ENCODE measurements at places on chromosomes 2 and 18.

GRCh38 chr18:79634186-79634585 is 45.4 kb upstream of the CTDP1 start:
- DNase-seq: no peak

- no peak for DNase-seq
These were observed 86.4 kb downstream of the SKA1 start for GRCh38 chr18:50461251-50461650.

DNA sequence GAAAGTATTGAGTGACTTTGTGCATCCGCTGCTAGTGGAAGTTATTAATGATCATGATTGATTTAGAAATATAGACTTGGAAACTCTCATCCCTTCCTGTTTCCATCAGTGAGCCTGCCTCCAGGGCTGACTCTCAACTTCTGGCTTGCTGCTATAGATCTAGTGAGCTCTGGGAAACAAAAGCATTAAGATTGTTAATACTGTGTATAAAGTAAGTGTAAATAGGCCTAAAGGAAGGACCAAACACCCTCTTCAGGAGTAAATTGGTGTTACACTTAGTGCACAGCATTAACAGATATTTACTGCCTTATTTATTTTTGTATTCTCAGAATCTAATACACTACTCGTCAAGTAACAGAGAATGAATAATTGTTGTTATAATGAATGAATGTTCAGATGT is 285.6 kb downstream of the THSD7B start:
- DNase-seq: no peak

DNA sequence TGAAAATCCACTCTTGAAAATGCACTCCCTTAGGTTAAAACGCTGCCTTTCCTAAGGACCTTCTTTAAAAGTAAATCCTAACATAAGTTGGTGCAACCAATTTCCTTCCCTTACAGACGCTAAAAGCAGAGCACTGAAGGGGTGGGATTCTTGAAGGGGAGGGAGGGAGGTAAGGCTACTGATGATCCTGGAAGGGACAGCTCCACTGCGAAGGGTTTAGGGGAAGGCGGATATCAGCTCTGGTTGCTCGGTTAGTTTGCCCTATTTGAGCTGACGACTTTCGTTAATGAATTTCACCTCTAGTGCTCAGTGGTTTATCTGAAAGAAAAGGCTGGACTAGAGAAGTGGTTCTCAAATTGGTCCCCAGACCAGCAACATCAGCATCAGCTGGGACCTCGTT is 49.7 kb upstream of the SIGLEC15 start:
- DNase-seq: no peak

GRCh38 chr2:38446906-38447561 is 70.0 kb upstream of the ATL2 start:
- no peak for DNase-seq

DNA sequence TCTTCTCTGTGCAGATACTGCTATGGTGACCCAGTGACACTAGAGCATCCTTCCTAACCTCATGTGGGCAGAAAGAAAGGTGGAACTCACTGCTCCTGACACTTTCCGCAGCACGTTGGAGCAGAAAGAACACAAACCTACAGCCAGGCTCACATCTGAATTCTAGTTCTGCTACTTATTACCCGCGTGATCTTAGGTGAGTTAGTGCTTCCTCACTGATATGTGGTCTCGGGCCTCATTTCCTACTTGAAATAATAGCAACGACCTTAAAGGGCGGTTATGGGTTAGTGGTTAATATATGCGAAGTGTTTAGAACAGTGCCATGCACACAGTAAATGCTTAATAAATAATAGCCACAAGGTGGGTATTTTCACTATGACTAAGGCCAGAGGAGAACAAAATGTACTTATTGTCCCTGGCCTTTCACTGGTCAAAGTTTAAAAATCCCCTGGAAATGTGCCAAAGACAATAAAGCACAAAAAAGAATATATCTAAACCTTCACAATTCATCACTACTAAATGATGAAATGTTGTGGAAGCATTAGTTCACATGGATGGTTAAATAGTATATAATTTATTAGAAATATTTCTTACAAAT is 66.6 kb downstream of the MYOM1 start:
- DNase-seq: no peak
